ENCODE measurements at places on chromosomes 2 and 18.
A peak's percentile ranks its signal among the peaks of the same experiment; 100 is the strongest.

GRCh38 chr2:49113046-49113445, 41.3 kb downstream of the FSHR start:
- no peak for DNase-seq

DNA sequence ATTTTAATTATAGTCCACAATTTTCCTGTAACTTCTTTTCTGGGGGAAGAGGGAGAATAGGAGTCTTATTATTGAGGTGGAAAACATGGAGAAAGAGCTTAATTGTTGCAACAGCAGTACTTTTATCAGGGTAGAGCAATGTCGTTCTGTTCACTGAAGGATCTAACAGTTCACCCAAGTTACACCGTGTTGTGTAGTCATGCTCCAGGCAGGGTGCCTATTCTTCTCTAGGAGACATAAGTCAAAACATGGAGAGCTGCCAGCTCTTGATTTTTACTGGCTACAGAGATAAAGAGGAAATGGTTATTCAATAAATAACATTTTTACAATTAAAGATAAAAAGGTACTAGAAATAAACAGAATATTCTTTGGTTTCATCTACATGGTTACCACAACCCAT, 594.3 kb upstream of the NETO1 start:
- DNase-seq = no peak

DNA sequence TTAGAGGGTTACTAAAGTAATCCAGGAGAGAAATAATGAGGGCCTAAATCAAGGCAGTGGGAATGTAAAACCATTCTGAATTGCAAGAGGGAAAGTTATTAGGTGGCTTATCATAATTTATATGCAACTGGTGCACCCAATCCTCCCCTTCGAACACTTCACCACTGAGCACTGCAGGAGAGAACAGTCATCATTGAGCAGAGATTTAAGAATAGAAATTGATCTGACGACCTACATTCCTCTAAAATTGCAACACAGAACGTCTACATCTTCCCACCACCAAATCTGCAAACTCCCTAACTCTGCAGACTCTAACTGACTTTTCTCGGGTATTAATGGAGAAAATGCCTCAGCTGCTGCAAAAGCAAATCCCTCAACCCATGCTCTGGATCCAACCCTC, 138.5 kb upstream of the CDH20 start:
- DNase-seq = no peak

DNA sequence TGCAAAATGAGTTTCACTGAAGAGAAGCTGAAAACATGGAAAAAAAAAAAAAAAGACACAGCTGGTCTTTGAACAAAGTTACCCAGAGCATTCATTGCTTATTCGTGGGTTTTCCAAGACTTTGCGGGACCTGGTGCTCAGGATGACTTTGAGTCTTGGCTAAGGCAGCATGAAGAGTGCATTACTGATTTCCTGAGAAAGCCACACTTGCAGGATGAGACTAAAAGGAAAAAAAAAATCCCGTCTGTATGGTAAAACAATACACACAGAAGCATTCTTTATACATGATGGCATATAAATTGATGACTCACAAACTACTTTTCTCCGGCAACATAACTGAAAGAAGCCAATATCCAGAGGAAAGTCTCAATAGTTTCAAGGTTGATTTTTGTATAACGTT, 195.4 kb downstream of the SPP2 start:
- no peak for DNase-seq

- no peak for DNase-seq
Observed at GRCh38 chr2:64943387-64944150, 45.6 kb upstream of the SLC1A4 start.

DNA sequence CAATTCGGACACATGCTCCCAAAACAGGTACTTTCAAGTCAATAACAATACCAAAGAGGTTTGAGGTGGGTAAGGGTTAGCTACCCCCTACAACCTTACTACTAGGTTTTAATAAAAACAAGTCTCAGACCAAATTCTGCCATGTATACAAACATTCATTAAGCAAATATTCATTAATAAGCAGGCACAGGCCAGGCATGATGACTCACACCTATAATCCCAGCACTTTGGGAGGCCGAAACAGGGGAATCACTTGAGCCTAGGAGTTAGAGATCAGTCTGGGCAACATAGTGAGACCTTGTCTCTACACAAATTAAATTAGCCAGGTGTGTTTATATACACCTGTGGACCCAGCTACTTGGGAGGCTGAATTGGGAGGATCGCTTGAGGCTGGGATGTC, 11.7 kb upstream of the ELAC1 start:
- no peak for DNase-seq

DNA sequence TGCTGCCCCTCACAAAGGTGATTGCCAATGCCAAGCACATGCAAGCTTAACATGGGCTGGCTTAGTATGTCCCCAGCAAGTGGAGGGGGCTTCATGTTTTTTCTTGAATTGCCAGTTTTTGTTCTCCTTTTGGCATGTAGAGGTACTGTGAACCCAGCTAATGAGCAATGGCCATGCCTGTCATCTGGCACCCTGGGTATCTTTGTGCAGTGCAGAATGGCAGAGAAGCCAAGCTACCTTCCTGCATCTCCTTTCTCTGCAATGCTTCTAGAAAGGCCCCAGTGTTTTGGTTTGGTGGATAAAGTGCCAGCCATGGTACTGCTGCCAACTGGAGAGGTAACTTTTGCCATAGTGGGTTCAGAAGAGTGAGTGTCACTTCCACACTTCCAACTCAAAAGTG, 576.9 kb downstream of the CMPK2 start:
- DNase-seq = no peak

DNA sequence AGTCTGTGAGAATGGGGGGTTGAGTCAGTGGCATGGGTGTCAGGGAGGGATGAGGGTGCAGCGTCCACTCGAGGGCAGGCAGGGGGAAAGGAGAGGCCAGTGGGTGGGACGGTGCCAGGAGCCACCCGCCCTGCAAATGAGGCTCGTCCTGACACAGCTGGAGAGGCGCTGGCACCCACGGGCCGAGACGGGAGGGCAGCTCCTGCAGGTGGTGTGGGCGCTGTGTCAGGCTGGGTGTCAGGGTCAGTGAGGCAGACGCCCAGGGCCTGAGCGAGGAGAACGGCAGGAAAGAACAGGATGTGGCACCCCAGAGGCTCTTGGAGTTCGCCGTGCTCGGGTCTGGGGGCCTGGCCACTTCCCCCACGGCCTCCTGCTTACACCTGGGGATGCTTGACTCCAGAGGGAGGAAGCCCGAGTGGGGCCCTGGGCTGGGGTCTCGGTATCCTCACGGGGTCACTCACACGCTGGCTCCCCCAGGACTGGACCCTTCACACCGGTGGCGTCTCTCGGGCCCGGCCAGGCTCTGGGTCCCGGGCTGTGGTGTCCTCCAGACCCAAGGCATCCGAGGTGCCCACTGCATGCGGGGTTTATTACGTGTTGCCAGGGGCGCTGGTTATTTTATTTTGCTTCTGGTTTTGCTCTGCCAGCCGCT, 130.5 kb upstream of the CTDP1 start:
- DNase-seq = no peak

- no peak for DNase-seq
Observed at GRCh38 chr2:238894950-238895298, 47.0 kb downstream of the TWIST2 start.

DNA sequence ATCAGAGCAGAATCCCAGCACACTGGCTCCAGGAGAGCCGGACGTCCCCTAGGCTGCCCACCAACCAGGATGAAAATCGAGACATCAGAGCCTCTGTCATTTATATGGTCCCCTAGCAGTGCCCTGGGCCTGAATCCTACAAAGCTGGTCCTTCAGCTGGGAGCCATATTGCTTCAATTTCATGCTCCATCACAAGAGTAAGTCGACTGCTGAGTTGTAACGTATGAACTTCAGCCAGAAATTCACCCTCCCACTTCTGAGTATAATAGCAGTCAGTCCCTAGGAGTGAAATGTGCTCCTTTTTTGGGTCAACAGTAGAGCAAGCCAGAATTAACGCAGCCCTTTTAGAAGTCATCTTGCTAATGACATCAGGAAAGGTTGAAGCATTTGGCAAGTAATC, 126.4 kb downstream of the CCBE1 start:
- DNase-seq = no peak

DNA sequence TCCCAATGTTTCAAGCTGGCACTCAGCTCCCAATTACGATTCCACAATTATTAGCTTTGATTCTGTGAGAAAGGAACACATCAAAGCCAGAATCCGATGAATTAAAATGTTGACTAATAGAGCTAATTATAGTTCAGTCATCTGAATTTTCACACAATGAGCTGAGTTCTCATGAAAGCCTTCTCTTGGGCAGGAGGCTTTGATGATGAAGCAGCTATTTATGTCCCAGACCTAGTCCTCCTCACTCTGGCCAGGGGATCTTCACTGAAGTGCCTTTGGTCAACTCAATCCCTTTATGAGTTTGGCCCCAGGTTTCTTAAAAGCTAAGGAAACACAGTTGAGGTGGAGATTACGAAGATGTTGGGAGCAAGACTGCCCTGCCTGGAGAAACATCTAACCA, 74.7 kb upstream of the PPM1B start:
- DNase-seq = no peak

DNA sequence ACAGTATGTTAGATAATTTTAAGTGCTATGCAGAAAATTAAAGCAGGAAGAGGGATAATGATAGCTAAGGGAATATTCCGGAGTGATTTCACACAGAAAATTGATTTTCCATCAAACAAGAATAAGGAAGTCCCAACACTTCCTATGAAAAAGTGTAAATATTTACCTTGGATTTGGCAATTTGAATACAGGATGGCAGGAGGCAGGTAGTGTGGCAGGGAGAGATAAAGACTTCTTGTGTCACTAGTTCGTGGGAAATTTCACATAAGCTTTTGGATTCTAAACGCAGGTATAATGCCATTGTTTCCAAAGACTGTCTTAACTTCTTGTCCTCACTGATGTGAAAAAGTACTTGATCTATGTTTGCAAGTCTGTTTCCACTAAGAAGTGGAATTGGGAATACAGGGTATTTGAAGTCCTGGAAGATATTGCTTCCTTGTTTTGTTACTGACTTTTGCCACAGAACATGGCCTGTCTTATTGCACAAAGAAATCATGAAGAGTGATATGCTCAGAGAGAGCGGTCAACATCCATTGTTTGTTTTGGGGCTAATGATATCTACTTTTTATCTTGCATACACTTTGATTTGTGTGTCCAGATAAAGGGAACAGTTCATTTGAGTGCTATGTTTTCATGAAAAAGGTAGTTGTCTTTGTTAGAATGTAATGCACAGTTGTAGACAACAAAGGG, 1216.1 kb upstream of the FAM98A start:
- no peak for DNase-seq

DNA sequence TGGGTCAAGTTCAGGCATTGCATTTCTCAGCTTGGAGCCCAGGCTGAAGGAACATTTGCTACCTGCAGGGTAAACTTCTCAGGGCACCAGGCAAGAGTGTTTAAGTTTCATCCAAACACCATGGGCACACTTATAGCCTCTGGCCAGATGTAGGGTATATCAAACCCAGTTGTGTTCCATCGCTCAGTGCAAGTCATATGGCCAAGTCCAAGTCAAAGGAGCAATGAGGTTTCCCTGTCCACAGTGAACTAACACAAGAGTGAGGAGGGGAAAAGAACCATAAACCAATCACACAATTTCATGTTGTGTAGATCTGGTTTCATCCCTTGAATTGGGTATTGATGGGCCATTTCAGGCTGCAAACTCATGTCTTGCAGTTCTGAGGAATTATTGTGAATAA, 107.2 kb downstream of the SOX11 start:
- DNase-seq = no peak

DNA sequence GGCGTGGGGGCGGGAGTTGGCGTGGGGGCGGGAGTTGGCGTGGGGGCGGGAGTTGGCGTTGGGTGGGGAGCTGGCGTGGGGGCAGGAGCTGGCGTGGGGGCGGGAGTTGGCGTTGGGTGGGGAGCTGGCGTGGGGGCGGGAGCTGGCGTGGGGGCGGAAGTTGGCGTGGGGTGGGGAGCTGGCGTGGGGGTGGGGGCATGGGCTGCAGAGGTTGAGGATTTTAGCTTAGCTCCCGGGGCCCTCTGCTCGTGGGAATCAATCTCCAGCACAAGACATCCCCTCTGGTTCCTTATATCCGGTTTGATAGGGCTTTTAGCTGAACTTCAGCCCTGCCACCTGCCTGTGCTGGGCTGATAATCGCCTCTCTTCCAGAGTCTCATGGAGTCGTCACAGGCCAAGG, 177.0 kb downstream of the LDLRAD4 start:
- DNase-seq = no peak

DNA sequence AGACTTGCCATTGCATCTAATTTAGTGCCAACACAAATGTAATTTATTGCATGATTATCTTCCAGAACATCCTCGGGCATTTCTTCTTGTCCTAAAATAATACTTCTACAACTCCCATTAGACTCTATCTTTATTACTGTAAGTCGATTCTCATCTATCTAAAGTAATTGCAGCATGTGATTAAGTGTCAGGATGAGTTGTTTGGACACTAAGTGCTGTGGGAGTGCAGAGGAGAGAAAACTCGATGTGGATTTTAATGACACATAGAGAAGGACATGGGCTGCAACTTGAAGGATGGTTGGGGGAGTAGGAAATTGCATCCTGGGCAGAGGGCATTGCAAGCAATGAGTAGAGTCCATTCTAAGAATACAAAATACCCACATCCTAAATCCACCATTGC, 33.5 kb downstream of the STAT4 start:
- DNase-seq = no peak

DNA sequence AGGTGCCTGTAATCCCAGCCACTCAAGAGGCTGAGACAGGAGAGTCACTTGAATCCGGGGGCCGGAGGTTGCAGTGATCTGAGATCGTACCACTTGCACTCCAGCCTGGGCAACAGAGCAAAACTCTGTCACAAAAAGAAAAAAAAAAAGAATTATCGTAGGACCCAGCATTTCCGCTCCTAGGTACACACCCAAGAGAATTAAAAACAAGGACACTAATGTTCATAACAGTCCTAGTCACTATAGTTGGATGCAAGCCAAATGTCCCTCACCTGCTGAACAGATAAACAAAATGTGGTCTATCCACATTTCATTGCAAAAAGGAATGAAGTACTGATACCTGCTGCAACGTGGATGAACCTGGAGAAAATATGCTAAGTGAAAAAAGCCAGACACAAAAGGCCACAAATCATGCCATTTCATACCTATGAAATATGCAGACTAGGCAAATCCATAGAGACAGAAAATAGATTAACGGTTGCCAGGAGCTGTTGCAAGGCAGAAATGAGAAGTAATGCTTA, 21.2 kb downstream of the ADRA2B start:
- DNase-seq = peak; percentile 51

DNA sequence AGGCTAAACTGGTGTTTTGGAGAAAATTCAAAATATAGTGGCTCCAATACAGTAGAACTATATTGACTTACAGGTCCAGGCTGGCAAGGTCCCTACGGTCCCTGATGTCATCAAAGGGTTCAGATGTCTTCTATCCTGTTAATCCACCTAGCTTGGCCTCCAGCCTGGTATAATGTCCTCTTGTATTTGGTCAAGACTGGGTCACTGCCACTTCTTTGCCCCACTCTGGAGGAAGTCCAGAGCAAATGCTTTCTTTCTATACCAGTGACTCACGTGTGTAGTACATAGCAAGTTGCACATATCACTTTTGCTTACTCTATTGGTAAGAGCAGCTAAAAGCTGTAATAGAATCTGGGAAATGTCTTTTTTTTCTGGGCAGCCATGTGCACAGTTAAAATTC, 80.8 kb downstream of the LCLAT1 start:
- DNase-seq = no peak
